Urinary bladder (tissue), 4 donors: ENCODE measurements at places on chromosomes 13 and 19.

DNA sequence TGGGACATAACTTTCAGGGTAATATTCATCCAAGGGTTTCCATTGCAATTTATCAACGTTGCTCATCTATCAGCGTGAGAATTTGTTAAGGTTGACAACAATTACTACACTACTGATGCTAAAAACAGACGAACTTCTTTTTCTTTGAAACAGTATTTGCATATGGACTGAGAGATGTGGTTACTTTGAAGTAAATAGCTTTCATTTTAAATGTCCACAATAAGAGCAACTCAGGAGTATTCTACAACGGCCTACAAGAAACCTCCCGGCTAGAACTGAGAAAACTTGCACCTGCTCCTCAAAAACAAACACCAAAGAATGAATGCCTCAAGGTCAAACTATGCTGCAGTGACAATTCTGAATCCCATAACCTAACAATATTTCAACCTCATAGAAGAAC is 238.4 kb downstream of the IRS2 start:
- DNase-seq = no peak

DNA sequence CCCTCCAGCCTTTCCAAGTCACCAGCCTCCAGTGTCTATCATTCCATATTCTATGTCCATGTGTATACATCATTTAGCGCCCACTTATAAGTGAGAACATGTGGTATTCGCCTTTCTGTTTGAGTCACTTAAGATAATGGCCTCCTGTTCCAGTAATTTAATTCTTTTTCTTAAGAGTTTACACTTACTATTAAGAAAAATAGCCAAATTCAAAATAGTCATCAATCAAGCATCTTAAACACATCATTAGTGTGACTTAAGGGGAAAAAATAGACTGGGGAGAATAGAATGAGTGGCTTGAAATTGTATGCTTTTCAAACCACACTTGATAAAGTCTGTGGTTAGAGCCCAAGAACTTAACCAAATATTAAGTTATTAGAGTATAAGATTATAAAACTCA is 248.0 kb downstream of the MAB21L1 start:
- no peak for DNase-seq

- DNase-seq = no peak
Measured at GRCh38 chr13:31282741-31283455, 83.1 kb downstream of the B3GLCT start.

GRCh38 chr19:47707135-47707925 is 5.9 kb upstream of the EHD2 start:
- no peak for DNase-seq

DNA sequence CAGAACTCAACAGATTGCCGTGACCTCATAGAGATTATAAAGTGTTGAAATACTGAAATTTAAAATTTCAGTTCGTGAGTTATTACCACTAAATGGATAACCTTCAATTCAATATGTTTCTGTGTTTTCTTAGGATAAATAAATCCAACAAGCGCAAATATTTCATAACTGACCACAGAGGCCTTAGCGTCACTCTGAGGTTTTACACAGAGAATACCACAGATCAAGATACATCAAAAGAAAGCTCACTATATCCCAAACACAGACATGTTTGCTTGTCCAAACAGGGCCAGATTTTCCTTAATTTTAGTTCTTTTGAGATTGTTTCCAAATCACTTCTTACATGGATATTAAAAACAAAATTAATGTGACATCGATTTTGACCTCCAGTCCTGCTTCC is 235.8 kb downstream of the EFNB2 start:
- DNase-seq = no peak

- no peak for DNase-seq
Measured at GRCh38 chr13:20570517-20570916, 3.6 kb downstream of the IFT88 start.

GRCh38 chr13:73056565-73056962 is 2.2 kb upstream of the KLF5 start:
- no peak for DNase-seq

GRCh38 chr13:48852911-48853727 is 122.6 kb upstream of the FNDC3A start:
- no peak for DNase-seq

- DNase-seq = no peak
Measured at GRCh38 chr13:98065468-98065867, 77.4 kb upstream of the FARP1 start.

GRCh38 chr13:81487151-81487550 is 1146.2 kb upstream of the SPRY2 start:
- no peak for DNase-seq

DNA sequence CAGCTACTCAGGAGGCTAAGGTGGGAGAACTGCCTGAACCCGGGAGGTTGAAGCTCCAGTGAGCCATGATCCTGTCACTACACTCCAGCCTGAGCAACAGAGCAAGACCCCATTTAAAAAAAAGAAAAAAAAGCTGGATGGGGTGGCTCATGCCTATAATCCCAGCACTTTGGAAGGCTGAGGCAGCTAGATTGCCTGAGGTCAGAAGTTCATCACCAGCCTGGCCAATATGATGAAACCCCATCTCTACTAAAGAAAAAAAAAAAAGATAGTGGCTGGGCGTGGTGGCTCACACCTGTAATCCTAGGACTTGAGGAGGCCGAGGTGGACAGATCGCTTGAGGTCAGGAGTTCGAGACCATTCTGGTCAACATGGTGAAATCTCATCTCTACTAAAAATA is 15.0 kb downstream of the LTBP4 start:
- no peak for DNase-seq

- no peak for DNase-seq
Measured at GRCh38 chr13:93534181-93534700, 307.6 kb downstream of the GPC6 start.

- no peak for DNase-seq
Measured at GRCh38 chr19:47430041-47430802, 10.9 kb upstream of the MEIS3 start.

DNA sequence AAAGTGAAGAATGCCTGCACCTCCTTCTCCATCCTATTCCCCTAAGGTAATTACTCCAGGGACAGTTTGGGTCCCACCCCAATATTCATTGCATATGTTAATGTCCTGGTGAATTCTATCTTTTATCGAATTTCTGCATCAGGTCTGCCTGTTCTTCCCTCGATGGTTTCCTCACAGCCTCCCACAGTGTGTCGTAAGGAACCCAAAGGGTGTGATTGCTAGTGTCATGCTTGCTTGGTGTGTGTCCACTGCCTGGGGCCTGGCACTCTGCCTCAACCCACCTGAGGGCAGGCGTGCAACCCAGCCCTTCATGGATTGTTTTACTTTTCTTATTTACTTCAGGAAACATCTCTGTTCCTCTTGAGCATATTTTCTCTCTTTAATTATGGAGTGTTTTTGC is 60.2 kb upstream of the CYSLTR2 start:
- no peak for DNase-seq

DNA sequence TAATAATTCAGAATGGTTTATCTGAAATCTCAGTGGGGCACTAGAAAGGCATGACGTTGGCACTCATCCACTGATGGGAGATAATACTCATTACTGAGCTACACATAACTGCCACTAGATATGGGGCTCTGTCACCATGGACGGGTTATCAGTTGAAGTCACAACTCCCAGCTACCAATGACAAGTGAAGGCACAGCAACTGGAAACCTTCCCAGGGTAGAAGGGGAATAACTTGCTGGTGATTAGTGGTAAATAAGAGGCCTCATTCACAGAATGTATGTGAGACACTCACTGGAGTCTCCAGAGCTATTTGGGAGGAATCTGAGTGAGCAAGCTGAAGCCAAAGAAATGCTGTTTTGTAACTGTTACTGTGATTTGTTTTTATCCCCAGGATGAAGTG is 249.6 kb downstream of the ENOX1 start:
- no peak for DNase-seq

DNA sequence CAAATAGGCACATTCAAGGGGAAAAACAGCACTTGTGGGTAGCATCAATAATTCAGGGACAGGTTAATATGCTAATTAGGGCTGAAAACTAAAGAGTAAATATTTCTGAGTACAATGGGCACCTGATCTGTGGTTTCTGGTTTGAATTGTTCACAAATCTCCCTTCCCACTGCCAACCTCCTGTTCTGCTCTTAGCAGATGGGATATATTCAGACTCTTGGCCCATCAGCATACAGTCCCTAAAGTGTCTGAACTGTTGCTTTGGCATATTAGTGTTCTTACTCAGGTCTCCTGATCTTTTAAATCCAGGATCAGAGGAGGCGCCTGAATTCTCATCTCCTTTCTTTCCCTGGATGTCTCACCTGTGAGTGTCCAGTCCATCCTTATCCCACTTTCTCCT is 8.2 kb upstream of the LRCH1 start:
- DNase-seq = no peak

GRCh38 chr13:39503048-39503447 is 99.9 kb downstream of the LHFPL6 start:
- DNase-seq = no peak

DNA sequence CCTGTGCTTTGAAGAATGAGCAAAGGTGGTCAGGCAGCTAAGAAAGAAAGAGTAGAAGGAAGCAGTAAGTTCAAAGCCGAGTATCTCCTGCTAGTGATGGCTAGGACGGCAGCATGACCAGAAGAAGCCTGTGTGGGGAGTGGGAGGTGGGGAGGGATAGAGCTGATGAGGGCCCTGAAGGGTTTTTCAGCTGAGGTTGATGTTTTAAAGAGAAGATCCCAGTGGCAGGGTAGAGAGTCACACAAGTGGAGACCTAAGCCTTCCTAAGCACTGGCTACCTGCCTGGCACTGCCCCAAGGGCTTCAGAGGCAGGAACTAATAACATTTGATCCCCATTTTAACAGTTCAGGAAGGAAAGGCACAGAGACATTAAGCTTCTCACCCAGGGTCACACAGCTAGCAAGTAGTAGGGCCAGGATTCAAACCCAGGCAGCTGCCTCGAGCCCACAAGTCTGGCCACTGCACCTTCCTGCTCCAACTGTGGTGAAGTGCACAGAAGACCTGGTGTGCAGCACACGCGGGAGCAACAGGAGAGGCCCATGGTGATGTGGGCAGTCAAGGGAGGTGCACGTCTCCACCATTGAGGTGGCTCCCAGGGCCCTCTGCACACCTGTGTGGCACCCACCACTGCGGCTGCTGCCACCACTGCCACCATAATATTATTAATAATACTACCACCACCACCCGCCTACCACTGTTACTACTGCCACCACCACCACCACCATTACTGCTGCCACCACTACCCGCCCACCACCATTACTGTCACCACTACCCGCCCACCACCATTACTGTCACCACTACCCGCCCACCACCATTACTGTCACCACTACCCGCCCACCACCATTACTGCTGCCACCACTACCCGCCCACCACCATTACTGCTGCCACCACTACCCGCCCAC is 22.1 kb downstream of the CUL4A start:
- no peak for DNase-seq

DNA sequence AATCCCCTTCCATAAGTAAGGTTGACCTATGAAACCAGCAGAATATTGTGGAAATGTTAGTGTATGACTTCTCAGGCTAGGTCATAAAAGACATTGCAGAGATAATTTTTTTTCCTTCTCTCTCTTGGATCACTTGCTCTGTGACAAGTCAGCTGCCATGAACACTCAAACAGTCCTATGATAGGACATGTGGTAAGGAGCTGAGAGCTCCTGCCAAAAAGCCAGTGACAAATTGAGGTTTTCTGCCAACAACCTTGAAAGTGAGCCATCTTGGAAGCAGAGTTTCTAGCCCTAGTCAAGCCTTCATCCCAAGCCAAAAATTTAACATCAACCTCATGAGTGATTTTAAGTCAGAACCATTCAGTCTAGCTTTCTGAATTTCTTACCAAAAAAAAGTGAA is 270.9 kb upstream of the NBEA start:
- no peak for DNase-seq

- DNase-seq = no peak
Measured at GRCh38 chr19:1384085-1384462, 367 bp downstream of the NDUFS7 start.

DNA sequence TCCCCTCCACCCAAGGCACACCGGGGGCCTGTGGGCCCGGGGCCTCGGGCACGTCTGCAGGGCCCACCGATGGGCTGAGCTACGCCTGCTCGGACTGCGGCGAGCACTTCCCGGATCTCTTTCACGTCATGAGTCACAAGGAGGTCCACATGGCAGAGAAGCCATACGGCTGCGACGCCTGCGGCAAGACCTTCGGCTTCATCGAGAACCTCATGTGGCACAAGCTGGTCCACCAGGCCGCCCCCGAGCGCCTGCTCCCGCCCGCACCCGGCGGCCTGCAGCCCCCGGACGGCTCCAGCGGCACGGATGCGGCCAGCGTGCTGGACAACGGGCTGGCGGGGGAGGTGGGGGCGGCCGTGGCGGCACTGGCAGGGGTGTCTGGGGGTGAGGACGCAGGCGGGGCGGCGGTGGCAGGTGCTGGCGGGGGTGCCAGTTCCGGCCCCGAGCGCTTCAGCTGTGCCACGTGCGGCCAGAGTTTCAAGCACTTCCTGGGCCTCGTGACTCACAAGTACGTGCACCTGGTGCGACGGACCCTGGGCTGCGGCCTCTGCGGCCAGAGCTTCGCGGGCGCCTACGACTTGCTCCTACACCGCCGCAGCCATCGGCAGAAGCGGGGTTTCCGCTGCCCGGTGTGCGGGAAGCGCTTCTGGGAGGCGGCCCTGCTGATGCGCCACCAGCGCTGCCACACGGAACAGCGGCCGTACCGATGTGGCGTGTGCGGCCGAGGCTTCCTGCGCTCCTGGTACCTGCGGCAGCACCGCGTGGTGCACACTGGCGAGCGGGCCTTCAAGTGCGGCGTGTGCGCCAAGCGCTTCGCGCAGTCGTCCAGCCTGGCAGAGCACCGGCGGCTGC is 8.6 kb downstream of the ZNF784 start:
- DNase-seq = no peak
